Fibroblast of gingiva (primary cell): ENCODE measurements at places on chromosomes 3 and 15.

- peak; percentile 64 for DNase-seq
These were observed 7.8 kb upstream of the SUMF1 start for GRCh38 chr3:4474683-4475490.

DNA sequence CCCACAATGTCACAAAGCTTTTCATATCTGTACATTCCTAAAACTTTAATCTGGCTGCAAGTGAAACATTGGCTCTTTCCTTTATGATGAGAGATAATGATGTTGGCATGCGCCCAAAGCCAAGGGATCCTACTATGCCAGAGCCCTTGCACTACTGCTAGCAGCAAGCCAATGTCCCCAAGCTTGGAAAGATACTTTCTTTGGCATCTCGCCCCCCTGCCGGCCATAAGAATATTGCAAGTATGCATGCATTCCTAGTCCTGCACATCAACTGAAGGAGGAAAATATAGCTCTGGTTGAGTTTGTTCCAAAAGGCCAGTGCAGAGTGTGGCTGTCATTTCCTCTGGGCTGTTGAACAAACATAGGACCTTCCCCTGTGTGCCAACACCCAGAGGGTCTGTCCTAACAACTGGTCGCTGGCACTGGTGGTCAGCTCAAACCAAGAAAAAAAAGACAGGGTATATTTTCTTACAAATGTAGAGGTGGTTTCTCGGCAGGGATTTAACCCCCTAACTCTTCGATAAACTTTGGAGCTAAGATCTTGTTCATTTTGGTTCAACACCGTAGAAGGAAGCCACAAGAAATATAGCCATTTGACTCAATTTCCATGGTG lies 120.9 kb upstream of the ZBED2 start:
- DNase-seq = peak; percentile 25

GRCh38 chr15:62488387-62488786 lies 323.3 kb upstream of the C2CD4B start:
- no peak for DNase-seq

- no peak for DNase-seq
These were observed 302.0 kb downstream of the EDEM1 start for GRCh38 chr3:5489536-5489935.

GRCh38 chr3:63580151-63580550 lies 72.3 kb upstream of the SNTN start:
- no peak for DNase-seq

DNA sequence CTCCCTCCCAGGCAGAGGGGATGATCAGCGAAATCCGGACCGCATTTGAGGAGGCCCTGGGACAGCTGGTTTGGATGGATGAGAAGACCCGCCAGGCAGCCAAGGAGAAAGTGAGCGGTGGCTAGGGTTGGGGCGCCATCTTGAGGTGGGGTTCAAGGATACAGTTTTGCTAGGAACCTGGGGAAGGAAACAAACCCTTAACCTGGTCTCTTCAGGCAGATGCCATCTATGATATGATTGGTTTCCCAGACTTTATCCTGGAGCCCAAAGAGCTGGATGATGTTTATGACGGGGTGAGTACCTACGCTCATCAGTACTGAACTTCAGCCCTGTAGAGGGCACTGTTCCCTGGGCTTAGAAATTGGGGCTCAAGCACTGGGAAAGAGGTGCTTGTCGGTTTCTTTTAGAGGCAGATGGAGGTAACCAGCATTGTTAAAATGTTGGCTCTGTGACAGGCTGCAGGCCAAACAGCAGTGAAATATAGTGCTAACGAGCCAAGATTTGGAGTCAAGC lies 9.6 kb upstream of the PSMD2 start:
- peak; percentile 10 for DNase-seq

GRCh38 chr3:31541089-31541488 lies 8.4 kb downstream of the STT3B start:
- DNase-seq = no peak

DNA sequence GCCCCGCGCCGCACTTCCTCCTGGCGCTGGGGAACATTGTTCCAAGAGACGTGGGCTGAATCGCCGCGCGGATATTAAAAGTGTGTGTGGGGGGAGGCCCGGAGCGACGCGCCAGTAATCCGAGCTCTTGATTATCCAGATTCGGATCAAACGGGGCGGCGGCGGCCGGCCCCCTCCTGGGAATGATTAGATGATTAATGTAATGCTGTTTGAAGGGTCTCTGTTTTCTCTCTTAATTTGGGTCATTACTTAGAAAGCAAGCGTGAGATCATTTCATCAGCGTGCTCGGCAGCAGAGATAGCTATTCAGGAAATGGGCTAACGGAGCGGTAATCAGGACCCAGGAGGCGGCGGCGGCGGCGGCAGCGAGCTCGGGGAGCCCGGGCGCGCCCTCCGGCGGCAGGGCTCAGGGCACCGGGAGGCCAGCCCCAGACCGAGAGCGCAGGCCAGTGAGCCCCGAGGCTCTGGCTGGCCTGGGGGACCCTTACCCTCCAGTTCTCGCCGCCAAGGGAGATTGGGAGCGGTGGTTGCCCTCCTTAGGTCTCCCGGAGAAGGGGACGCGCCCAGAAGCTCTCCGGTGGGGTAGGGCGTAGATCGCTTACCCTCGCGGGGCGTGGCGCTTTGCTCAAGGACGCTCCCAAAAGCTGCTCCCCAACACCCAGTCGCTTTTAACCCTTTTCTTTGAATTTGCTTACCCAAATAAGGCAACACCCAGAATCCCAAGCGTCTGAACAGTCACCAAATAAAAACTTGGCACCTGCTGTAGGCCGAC lies 4.5 kb downstream of the FEZF2 start:
- DNase-seq = no peak

DNA sequence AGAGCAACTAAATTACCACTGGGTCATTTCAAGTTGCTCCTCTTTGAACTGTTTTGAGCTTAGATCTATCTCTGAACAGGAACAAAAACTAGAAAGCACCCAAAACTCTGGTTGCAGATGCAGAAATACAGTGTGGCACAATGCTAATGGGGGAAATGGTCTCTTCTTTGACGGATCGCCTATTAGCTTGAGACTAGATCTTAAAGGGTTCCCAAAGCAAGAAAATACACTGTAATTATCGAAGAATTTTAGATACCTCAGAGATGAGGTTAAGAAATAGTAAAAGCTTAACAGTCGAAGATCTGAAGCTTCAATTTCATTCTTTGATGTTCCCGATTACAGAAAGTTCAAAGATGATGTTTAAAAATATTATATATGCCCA lies 818 bp downstream of the PPP1R2 start:
- no peak for DNase-seq

- DNase-seq = no peak
These were observed 175.6 kb downstream of the AKAP13 start for GRCh38 chr15:85555875-85556617.

GRCh38 chr3:152283492-152284381 lies 15.0 kb downstream of the MBNL1 start:
- DNase-seq = no peak

- DNase-seq = no peak
These were observed 52.1 kb downstream of the MYZAP start for GRCh38 chr15:57643826-57644225.

DNA sequence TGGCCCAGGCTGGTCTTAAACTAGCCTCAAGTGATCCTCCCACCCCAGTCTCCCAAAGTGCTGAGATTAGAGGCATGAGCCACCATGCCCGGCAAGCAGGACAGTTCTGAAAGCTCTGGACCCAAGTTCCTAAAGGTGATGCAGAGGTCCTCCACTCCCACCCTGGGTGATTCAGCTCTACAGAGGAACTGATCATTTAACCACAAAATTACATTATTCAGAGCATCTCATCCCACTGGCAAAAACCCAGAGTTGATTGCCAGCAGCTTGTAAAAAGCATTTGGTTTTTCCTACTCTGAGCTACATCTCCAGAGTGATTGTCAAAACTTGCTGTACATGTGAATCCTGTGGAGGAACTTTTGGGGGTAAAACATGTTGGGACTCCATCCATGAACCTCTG lies 60.2 kb downstream of the SLTM start:
- peak; percentile 51 for DNase-seq

DNA sequence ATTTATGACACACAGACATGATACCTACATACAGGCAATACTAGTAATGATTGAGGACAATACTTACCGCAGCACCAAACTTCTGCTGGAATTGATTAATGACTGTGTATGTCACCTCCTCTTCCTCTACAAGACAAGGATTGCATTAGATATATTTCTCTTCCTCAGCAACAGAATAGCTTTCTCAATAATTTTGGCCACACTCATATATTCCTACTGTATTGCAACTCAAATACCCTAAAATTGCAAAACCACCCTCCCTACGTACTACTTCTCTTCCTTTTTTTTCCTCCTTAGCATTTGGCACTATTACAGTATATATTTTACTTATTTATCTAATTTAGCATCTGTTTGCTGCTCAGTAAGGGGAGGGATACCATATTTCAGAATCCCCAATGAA lies 14.8 kb downstream of the EXD1 start:
- DNase-seq = peak; percentile 54

GRCh38 chr3:105480768-105481167 lies 114.1 kb downstream of the ALCAM start:
- no peak for DNase-seq

DNA sequence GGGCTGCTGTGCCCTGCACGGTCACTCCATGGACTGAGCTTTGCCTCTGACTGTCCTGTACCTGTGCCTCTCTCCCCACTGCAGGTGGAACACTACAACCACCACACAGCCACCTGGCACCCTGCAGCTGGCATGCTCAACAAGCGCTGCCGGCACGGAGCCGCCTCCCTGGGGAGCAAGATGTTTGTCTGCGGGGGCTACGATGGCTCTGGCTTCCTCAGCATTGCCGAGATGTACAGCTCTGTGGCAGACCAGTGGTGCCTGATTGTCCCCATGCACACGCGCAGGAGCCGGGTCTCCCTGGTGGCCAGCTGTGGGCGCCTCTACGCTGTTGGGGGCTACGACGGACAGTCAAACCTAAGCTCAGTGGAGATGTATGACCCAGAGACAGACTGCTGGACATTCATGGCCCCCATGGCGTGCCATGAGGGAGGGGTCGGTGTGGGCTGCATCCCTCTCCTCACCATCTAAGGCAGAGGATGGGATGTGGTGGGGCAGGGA lies 37.3 kb upstream of the PTPN23 start:
- no peak for DNase-seq

DNA sequence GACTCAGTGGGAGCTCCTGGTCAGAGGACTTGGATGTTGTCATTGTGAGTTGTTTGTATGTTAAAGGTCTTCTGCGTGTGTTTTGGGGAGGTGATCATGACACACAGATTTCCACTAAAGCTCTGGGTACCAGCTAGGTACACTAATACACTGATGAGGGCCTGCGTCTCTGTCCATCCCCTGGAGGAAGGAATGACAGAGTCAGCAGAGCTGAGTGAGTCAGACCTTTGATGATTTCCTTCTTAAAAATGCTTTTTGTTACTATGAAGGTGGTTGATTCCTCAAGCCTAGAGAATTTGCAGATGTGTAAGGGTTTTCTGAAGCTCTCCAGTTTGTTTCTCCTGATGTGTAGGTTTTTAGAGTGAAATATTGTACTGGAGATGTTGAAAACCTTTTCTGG lies 424.1 kb upstream of the TPM1 start:
- DNase-seq = peak; percentile 47

- no peak for DNase-seq
These were observed 56.3 kb upstream of the PCSK6 start for GRCh38 chr15:101545548-101546505.

DNA sequence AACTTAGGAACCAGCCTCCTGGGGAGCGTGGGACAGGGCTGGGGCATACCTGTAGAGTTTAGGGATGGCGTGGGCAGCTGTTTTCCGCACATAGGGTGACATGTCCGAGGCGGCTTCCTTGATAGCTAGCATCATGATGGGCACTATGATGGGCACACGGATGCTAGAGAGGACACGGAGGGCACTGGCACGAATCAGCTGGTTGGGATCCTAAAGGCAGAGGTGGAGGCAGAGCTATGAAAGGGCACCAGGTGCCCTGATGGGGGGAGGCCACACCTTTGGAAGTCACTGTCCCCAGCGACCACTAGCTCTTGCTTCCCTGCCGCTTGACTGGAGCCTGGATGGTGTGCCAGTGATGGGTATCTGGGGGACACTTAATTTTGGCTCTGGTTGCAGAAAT lies 28.3 kb downstream of the AP3B2 start:
- DNase-seq = no peak
